ENCODE measurements at places on chromosomes 1 and 21.

- DNase-seq = no peak
Observed at GRCh38 chr21:45835301-45836267, 146.0 kb upstream of the COL6A1 start.

- DNase-seq = peak; percentile 37
Observed at GRCh38 chr21:37257511-37257966, 9.6 kb downstream of the VPS26C start.

DNA sequence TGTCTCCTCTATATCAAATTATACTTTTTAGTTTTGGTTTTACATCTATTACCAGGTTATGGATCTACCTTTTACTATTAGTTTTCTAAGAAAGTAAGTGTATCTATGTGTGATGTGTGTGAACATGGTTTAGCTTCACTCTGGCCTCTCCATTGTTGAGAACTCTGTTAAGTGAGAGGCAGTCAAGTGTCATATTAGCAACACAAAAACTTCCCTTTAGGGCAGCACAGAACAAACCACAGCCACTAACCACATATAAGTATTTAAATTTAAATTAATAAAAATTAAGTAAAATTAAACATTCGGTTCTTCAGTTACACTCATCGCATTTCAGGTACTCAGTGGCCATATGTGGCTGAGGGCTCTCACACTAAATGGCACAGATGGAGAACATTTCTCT lies 96.6 kb downstream of the DPYD start:
- DNase-seq = no peak

DNA sequence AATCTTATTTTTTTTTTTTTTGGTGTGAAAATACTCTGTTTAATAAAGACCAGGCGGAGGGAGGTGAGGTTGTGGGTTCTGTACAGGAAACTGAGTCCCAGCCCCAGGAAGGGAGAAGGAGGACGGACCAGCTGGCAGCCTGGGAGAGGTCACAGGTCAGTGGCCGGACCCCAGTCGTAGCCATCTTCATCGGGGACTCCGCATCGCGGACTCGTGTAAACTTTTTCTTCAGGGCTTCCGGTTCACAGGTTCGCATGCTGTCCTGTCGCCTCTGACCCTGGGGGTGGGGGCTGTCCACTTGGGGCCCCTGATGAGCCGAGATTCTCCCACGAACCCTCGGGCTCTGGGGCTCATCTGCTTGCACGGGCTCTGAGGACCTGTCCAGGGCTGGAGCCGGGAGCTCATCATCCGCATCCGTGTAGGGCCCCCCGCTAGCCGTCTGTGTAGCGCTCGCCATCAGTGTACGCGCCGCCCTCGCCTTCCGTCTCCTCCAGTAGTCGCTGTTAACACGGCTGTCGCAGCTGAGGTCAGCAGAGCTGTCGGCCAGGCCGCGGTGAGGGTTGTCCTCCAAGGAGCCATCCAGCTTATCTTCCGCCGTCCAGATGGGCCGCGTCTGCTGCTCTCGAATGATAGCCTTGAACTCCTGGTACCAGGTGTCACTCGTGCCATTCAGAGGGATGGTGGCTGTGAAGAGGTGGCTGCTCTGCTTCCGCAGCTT lies 975.7 kb upstream of the PRMT6 start:
- DNase-seq = no peak

GRCh38 chr1:29240400-29240837 lies 4.1 kb downstream of the PTPRU start:
- DNase-seq = no peak

DNA sequence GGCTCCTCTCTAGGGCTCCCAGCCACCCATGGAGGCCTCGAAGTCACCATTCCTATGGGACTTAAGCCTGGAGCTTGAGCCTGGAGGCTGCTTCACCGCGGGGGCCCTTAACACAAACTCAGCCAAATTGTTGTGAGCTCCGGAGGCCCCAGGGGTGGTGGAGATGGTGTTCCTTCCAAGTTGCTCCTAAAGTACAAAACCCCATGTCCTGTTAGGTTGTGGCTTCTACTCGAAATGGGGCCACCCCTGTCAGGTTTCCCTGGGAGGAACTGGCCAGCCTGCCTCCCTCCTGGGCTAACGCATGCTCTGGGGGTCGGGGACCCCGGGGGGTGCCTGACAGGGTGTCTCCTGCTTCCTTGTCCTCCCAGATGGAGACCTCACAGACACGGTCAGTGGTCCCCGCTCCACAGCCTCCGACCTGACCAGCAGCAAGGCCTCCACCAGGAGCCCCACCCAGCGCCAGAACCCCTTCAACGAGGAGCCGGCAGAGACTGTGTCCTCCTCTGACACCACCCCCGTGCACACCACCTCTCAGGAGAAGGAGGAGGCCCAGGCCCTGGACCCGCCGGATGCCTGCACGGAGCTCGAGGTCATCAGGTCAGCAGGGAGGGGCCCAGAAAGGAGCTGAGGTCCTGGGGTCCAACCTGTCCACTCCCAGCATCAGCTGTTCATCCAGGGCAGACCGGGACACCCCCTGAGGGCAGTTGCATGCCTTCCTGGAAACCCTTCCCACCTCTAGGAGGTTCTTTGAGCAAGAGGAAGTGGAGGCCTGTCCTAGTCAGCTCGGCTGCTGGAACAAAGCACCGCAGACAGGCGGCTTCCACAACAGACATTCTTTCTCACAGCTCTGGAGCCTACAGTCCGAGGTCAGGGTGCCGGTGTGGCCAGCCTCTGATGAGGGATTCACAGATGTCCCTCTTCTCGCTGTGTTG lies 10.8 kb upstream of the SLC25A34 start:
- DNase-seq = no peak

GRCh38 chr1:34529935-34530859 lies 224.7 kb upstream of the GJB5 start:
- no peak for DNase-seq

DNA sequence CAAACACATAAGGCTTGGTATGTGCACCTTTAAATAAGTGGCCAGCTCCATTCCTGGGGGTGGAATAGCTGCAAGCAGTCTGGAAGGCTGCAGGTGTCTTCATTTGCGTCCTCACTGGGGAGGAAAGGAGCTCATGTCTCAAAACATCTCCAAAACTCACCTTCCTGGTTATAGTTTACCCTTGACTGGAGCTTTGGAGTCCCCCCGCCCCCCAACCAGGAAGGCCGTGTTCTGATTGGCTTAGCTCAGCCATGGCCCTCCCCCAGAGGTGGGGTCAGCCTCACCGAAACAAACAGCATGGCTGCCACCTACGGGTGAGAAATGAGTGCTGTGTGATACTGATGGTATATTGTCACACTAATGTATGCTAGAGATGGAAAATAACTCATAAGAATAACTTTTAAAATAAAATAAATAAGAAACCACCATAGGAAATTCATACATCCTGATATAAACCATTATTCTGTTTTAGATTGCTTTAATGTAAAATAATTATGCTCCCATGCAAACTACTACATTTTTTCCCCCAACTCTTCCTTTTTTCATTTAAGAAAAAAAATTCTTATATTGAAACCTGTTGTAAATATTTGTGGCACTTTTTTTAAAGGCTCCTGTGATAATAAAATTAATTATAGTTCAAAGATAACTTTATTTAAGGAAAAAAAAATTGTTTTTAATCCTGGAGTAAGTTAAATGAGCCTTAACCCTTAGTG lies 90.8 kb downstream of the ZP4 start:
- DNase-seq = no peak

DNA sequence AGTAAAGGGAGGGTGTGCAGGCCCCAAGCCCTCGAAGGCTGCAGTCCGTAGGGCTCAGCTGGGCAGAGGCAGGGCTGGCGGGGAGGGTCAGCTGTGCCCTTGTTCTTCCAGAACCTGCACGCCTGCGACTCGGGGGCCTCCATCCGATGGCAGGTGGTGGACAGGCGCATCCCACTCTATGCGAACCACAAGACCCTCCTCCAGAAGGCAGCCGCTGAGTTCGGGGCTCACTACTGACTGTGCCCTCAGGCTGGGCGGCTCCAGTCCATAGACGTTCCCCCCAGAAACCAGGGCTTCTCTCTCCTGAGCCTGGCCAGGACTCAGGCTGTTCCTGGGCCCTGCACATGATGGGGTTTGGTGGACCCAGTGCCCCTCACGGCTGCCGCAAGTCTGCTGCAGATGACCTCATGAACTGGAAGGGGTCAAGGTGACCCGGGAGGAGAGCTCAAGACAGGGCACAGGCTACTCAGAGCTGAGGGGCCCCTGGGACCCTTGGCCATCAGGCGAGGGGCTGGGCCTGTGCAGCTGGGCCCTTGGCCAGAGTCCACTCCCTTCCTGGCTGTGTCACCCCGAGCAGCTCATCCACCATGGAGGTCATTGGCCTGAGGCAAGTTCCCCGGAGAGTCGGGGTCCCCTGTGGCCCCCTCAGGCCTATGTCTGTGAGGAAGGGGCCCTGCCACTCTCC lies 13.6 kb upstream of the LRRC3 start:
- DNase-seq = no peak

Measured in T-helper 2 cell treated with Interferon-gamma antibody and Interleukin-4, amounts not matched to agents 5 μg/mL and 100 μg/mL, for 36 hours (primary cell).